ENCODE measurements at places on chromosomes 12 and 14.

GRCh38 chr12:124630791-124631313, 63.4 kb upstream of the NCOR2 start:
- no peak for DNase-seq

DNA sequence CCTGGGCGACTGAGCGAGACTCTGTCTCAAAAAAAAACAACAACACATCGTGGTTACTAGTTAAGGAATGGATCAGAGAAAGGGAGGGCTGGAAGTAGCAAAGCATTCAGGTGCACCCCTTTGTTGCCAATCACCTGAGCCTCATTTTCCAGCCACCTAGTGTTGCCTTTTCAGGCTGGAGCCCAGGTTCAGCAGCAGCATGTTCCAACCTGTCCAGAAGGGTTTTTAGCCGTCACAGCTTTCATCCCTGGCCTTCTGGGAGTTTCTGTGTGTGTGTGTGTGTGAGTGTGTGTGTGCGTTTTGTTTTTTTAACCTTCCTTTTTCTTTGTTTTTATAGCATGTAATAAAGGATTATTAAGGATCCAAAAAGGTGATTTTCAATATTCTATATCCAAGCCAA, 121.1 kb upstream of the ATF1 start:
- no peak for DNase-seq

DNA sequence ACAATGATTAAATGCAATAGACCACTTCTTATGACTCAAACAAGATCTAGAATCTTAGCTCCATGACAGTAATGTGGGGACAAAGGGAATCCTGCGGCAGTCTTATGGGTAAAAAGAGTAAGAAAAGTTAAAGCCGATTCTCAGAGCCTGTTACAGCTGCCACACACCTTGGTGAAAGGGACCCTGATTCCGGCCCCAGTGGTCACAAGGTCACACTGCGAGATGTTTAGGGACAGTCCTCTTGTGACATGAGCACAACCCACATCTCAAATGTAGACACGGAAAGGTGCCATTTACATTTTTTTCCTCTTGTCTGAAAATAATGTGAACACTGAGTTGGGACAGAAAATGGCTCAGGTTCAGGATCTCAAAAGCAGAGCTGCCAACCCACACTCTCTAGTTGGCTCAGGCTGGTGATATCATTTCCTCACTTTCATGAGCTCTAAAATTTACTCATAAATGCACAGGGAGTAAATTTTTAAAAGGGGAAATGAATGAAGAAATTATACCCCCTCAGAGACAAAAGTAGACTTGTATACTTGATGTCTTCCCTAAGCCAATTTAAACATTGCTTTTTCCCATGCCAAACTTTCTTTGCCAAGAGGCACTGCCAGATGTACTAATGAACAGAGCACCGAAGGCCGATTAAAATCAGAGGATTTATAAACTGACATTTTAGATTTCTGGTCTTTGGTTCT, 113.1 kb upstream of the OVCH1 start:
- DNase-seq: no peak

DNA sequence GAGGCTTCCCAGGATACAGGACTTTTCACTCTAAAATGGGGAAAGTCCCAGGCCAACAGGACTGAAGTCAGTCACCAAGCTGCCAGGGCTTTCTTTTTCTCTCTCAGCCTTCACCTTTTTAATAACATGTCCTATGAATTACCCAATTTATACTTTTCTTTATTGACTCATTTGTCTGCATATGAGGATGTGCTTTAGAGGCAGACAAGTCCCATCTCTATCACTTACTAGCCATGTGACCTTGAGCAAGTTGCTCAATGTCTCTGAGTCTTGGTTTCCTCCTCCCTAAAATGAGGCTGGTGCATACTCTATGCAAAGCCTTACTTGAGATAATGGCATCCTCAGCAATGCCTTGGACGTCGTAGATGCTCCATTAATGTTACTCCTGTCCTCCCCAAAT, 98.1 kb upstream of the TMPO start:
- no peak for DNase-seq

- DNase-seq: no peak
Measured at GRCh38 chr12:114481200-114481535, 75.2 kb upstream of the TBX5 start.
